ENCODE measurements at places on chromosomes 5 and 9. TPM values are rescaled to one million over a fixed set of nuclear protein-coding genes. Genes with fewer than 3 reads are reported as not detected.
A peak's percentile ranks its signal among the peaks of the same experiment; 100 is the strongest.

The LCN1 gene
- total RNA-seq = not detected

GRCh38 chr9:133448487-133448972 is 11.2 kb upstream of the CACFD1 start:
- H3K27me3 ChIP-seq = no peaks in the 10 kb centered on the region
- H3K4me1 ChIP-seq = no peaks in the 10 kb centered on the region
- H3K27ac ChIP-seq = no peak overlapping the region
- no peak for DNase-seq
- no peak overlapping the region for H3K4me3 ChIP-seq

The SLC36A2 gene
- total RNA-seq = not detected

DNA sequence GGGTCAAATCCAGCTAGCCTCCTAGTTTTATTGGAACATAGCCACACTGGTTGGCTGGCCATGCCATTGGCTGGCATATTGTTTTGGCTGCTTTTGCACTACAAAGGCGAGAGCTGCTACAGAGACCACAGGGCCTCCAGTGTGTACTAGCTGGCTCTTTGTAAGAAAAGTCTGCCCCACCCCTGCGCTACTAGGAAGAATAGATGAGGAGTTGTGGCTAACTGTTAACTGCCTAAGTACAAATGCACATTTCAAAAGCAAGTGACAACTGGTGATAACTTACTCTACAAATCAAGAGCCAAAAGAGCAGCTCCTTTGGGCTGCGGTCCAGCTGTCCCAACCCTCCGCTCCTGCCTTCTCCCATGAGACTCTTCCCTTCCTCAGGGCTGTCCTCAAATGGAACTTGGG is 63.9 kb downstream of the SERINC5 start:
- DNase-seq = peak; percentile 64
- peak overlapping the region; percentile 93 for H3K27ac ChIP-seq
- H3K4me1 ChIP-seq = peaks cover 76% of the 10 kb centered on the region
- H3K36me3 ChIP-seq = peaks cover 14% of the 10 kb centered on the region
- H3K4me3 ChIP-seq = peak overlapping the region; percentile 73
